Midbrain (tissue), 1 donor: ENCODE measurements at places on chromosomes 12 and 14.

- no peak for DNase-seq
Observed at GRCh38 chr14:55128386-55129085, 516 bp upstream of the LGALS3 start.

DNA sequence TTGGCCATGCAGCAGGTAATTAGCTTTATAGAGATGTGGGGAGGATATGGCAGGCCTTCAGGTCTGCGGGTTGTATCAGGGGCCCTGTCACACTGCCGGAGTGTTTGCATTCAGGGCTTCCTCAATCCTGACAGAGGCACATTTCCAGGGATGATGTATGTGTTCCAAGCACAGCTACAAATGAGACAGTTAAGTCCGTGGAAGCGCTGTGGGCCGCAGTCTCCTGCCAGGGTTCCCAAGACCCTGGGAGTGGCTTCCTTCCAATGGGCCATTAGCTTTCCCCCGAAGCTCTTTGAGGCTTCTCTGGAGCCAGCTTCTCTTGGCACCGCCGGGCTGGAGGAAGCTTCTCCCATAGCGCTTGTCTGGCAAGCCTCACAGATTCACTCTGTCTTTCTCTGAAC lies 1524.7 kb upstream of the TMEM132C start:
- DNase-seq: no peak

- peak; percentile 4 for DNase-seq
Observed at GRCh38 chr12:42056130-42056529, 88.5 kb downstream of the GXYLT1 start.

DNA sequence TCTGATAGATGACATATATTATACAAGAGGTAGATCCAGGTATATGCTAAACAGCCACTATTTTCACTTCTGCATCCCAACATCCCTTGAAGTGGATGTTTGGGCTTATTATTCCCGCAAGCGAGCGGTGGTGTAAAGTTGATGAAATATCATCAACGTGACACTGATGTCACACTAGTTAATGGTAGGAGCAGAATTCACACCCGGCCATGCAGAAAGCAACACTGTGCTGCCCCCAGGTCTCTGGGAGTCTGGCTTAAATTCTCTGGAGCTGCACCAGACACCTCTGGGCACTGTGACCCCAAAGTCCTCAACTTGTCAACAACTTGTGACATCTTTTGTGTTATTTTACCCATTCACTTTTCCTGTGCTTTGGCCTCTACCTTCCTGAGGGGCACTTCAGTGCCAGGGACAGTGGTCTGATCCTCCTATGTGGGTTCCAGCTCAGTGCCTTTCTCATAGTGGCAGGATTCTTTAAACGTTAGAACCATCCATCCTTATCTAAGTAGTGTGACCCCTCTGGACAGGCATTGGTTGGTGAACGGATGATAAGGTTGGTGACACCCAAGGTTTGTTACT lies 952 bp downstream of the DRAM1 start:
- DNase-seq: no peak

GRCh38 chr14:96817750-96818666 lies 20.8 kb downstream of the VRK1 start:
- DNase-seq: no peak

- DNase-seq: no peak
Observed at GRCh38 chr12:4796694-4797482, 76.7 kb downstream of the GALNT8 start.

DNA sequence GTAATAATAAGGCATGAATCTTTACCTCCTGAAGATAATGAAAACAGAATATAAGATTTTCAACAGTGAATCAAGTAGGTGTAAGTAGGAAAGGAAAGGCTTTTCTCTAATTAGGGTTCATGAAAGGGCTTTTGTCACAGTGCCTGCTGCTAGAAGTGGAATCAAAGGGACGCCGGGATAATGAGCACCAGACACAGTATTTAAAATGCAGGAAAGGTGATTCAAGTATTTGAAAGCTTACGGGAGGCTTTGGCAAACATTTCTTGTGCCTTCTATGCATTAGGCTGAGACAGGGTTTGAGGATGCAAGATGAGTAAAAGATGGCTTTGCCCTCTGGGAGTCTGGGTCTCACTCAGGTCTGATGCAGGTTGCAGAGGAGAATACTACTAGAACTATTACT lies 70.5 kb upstream of the ANO4 start:
- DNase-seq: no peak

GRCh38 chr14:105163040-105163742 lies 5.4 kb downstream of the JAG2 start:
- DNase-seq: no peak

GRCh38 chr12:98355322-98355721 lies 160.1 kb upstream of the TMPO start:
- no peak for DNase-seq

GRCh38 chr12:54593725-54594124 lies 5.3 kb upstream of the PPP1R1A start:
- DNase-seq: no peak

DNA sequence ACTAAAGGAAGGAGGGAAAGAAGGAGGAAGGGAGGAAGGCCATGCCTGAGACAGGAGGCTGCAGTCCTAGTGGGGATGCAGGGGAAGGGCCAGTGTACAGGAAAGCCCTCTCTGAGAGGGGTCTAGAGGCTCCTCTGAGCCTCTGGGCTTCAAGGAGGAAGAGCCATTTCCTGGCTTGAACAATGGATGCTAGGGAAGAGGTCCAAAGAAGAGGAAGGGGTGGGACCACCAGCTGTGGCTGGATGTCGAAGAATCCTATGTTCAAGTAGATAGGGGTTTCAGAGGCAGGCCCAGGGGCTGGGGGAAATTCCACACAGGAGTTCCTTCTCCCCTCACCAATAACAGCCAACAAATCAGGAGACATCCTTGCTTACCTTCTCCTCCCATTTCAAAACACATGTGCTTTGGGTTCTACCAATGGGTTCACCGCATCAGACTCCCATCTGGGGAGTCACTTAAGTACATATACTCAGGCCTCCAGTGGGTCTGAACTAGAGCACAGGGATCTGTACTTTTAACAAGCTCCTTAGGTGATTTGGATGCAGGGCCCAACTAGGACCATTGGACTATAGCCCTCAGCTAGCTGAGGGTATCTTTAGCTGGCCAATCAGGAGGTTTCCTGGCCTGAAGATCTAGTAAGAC lies 32.4 kb downstream of the PRPF40B start:
- no peak for DNase-seq

DNA sequence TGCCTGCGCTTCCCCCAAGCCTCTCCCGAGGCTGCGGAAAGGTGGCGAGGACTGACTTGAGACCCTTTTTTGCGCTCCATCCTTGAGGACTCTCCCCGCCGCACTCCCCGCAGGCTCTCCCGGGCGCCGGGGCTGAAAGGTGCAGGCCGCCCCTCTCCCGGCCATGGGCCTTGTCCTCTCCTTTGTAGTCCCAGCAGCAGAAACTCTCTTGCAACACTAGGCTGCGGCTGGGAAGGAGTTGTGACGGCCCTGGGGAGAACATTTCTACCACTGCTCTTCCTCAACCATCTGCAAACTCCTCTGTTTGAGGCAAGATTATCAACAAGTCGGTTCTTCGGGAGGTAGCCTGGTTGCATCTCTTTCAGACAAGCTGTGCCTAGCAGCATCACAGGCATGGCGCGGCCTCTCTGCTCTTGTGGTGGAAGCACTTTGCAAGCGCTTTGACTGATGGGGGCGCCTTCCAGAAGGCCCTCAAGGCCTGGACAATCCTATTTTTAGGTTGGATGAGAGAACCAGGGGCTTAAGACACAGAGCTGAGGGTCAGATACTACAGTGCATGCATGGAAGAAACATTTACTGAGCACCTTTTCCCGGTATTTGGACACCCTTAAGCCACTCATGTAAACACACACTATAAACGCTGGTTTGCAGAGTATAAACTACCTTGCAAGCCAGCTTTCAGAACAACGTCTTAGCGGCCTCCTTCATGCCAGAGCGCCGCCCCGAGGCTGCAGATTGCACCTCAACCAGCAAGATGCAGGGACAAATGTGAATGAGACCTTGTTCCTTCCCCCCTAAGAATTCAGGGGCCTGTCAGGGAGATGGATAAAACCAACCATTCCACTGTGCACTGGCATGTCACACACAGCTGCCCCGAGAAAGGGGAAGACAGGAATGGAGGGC lies 1.2 kb upstream of the PRIMA1 start:
- no peak for DNase-seq

DNA sequence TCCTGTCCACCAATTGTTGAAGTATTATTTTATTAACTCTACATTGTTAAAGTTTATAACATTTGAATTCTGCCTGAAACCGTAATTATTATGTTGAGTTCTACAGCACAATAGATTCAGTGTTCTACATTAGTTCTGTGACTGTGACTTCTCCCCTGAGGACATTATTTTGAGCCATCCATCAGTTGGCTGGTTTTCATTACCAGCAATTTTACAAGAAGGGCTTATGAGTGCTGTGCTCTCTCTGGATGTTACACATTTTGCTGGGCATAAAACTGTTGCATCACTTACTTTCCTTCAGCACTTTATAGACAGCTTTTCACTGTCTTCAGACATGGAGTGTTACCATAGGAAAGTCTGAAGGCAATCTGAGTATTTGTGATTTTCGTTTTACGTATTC lies 118.2 kb upstream of the KITLG start:
- DNase-seq: no peak

DNA sequence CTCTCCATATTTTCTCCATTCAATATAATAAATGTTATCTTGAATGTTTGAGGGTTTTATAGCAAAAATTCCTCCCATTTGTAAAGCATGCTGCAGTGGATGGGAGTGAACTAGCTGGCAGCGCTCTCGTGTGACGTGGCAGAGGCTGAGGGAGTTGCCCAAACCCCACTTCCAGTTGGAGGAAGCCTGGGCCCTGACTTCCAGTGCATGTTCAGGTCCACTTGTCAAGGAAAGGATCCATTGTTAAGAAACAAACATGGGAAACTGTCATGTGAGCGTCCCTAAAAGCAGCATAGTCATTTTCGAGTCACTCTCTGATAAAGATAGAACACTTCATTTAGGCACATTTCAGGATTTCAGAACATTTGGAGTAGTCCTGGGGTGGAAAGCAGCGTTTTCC lies 116.6 kb downstream of the SLC25A47 start:
- no peak for DNase-seq

GRCh38 chr12:91126516-91126915 lies 15.2 kb upstream of the LUM start:
- no peak for DNase-seq

- no peak for DNase-seq
Observed at GRCh38 chr12:40793471-40793870, 101.2 kb downstream of the CNTN1 start.

DNA sequence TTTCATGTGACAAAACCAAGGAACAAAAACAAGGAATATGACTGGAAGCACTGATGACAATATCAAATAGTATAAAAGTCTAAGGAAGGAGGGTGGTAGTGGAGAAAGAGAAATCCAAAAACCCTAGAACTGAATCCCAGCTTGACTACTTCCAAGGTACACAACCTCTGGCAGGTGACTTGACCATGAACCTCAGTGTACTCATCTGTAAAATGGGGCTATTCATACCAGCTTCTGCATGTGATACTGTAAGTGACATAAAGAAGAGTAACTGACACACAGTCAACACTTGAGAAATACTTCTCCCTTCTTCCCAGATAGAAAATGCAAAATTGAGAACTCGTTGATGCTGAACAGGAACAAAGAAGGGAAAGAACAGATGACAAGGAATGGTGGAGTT lies 10.3 kb upstream of the DPF3 start:
- no peak for DNase-seq

DNA sequence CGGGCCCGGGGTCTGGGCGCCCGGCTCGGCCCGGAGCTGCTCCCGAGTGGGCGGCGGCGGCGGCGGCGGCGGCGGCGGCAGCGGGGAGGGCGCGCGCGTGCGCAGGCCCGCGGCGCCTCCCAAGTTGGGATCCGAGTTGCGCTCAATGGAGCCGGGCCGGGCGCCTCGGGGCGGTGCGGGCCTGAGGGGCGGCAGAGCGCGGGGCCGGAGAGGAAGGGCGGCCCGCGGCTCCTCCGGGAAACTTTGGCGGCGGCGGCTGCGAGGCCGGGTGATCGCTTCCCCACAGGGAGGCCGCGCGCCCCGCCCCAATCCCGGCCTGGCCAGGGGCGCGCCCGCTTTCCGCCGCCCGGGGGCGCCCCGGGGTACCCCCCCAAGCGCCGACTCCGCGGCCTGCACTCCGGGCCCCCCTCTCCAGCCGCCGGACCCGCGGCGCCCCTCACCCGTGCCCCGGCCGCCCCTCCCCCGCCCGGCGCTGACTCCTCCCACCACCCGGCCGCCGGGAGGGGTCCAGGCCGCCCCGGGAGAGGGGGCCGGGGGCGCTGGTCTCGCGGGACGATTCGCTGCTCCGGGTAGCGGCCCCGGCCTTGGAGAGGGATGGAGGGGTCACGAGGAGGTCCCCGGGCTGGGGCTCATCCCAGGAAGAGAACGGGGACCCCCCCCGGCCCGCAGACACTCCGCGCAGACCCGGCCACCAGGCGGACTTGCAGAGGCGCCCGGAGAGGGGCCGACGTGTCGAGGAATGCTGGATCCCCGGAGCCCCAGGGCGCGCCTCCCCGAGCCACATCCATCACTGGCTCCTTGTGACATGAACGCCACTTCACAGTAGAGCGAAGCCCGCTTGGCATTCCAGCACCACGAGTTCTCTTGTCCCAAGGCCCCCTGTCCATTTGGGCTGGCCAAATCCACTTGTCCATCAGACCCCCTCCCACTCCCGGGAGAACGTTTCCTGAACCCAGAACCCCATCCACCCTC lies at the start of gene RILPL1:
Gene RILPL1 (minus strand): TSS at position 48 of the 972 bp plus-strand sequence. CDS start 237 bp downstream, outside the sequence.
- peak; percentile 47 for DNase-seq

- no peak for DNase-seq
Observed at GRCh38 chr14:49479432-49479831, 106.7 kb downstream of the RPS29 start.

DNA sequence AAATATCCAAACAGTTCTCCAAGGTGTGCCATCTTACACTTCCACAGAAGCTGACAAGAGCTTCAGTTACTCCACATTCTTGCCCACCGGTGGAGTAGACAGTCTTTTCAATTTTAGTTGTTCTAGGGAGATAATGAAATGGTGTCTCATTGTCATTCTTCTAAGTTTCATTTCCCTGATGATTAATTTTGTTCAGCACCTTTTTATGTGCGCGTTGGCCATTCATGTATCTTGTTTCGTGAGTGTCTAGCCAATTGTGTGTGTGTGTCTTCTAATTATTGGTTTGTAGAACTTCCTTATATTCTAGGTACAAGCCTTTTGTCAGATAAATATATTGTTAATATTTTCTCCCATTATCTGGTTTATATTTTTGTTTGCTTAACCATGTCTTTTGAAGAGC lies 63.1 kb downstream of the GLT1D1 start:
- no peak for DNase-seq

DNA sequence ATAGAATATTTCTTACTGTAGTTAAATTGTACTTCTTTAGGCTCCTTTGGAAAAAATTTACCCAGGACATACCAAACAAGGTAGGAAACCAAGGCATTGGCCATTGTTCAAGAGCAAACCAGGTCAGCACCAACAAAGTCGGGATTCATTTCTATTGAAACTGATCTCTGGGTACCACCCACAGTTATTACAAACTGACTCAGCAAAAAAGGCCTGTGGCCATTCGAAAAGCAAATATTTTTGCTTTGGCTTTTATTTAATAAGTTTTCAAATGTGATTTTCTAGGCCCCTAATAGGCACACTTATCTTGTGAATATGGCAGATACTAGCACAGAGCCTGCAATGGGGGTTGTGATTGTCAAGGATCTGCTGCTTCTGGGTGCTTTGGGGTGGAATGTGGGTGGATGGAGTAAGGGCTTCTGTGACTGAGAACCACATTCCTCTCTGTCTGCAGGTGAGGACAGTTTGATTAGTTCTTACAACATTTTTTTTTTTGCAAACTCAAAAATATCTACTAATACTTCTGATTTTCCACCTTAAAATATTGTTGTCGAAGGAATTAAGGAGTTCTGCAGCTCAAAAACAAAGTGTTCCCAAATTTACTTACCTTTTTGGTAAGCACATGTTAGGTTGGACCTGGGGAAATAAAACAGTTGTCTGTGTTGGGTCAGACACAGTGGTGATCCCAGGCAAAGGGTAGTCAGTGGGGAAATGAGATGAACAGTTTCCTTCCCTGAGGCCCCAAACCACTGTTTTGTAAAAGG lies 45.1 kb downstream of the FLRT2 start:
- no peak for DNase-seq
